ENCODE measurements at places on chromosomes 16 and 17.

DNA sequence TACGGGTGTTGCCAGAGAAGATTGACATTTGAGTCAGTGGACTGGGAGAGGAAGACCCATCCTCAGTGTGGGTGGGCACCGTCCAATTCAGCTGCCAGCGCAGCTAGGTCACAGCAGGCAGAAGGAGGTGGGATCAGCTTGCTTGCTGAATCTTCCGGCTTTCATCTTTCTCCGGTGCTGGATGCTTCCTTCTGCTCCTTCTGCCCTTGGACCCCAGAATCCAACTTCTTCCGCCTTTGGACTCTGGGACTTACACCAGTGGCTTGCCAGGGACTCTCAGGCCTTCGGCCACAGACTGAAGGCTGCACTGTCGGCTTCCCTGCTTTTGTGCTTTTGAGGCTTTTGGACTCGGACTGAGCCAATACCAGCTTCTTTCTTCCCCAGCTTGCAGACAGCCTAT, 46.1 kb upstream of the RPL38 start:
- no peak for DNase-seq

GRCh38 chr17:60318326-60318725, 73.6 kb downstream of the USP32 start:
- no peak for DNase-seq

DNA sequence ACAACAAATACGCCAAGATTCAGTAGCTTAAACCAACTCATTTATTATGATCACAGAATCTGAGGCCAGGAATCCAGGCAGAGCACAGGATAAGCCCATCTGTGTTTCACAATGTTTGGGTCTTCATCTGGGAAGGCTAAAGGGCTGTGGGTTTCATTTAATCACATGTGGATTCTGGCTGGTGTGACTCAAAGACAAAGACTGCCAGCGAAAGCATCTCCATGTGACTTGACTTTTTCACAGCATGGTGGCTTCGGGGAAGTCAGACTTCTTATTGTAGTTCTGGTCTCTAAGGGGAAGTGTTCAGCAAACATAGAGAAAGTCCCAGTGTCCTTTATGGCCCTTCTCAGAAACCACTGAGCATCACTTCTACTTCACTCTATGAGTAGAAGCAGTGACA, 1014.4 kb upstream of the GOT2 start:
- DNase-seq, result no peak

- no peak for DNase-seq
These were observed 102.8 kb upstream of the AMZ2 start for GRCh38 chr17:68145088-68145487.

- DNase-seq, result no peak
These were observed 30.3 kb downstream of the ASPA start for GRCh38 chr17:3506054-3506453.

All from NCI-H524 (cell line).